PC-9 (cell line): ENCODE measurements at places on chromosomes 6 and 20.

- no peak for DNase-seq
These were observed 7.9 kb upstream of the COL12A1 start for GRCh38 chr6:75213732-75214131.

GRCh38 chr6:100506651-100507050, 41.9 kb upstream of the SIM1 start:
- DNase-seq, result no peak

- DNase-seq, result no peak
These were observed 67.5 kb downstream of the KCNQ5 start for GRCh38 chr6:72689107-72689954.

GRCh38 chr20:38630727-38631126, 29.1 kb downstream of the ARHGAP40 start:
- DNase-seq, result no peak

- DNase-seq, result no peak
These were observed 39.5 kb downstream of the NCR2 start for GRCh38 chr6:41374618-41375590.

DNA sequence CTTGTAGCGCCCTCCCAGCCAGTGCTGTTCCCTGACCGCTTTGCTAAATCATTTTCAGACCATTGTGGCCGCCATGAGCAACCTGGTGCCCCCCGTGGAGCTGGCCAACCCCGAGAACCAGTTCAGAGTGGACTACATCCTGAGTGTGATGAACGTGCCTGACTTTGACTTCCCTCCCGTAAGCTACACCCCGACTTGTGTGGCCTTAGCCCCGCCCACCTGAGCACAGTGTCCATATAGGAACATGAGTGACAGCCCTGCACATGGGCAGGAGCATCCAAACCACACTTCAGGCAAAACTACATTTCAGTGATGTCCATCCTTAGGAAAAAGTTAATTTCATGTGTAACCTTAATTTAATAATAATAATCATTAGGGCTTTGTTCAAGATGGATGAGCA, 51.1 kb downstream of the GNAS start:
- DNase-seq, result no peak

DNA sequence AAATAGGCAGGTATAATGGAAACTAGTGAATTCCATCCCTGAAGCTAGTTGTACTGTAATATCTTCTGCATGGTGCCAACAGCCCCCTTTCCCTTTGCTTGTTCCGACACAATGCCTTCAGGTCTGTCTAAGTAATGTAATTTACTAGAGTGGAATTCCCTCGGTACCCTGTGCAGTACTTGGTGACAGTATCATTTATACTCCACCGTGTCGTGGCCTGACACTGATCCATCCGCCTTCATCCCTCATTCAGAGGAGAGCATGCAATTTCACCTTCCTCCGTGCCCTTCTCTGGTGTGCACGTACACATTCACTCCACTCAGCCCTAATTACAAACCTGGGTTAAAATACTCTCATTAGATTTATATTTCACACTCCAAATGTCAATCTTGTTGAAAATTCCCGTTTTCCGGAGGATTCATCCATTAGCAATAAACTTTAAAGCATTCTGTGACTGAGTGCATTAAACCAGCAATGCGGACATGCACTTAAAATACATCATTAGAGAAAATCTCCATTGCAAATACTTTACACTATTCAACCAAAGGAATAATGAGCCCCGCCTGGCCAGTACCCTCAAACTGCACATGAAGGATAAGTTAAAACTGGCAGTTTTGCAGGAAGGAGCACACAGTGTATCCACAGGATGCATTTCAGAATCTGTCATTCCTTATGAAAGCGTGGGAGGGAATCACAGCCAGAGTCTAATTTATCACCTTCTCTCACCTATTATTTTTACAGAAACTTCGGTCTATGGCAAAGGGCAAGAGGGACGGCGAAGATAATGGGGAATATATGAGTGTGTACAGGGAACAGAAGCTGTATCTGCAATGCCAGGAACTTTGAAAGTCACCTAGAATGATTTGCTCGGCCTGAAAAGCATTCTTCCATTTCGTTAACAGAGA, 182.5 kb downstream of the GJA10 start:
- no peak for DNase-seq

DNA sequence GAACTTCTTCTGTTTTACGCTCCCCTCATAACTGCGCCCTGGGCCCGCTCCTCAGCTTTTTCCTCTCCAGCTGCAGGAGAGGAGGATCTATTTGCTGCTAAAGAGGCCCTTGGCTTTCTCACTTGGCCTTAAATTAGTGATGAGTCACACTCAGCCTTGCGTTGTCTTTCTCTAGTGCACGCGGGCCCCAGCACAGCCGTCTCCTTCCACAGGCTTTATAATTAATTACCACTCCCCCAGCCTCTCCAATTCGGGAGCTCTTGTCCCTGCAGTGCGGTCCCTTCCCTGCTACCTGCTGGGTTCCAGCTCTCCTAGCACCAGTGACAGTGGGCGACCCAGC, 25.2 kb downstream of the PACSIN1 start:
- no peak for DNase-seq

- no peak for DNase-seq
These were observed 174.2 kb upstream of the KCNG1 start for GRCh38 chr20:51196991-51197651.

- DNase-seq, result no peak
These were observed 3.7 kb upstream of the RFPL4B start for GRCh38 chr6:112343390-112343789.

GRCh38 chr6:52909131-52909530, 367 bp downstream of the GSTA3 start:
- no peak for DNase-seq

- DNase-seq, result no peak
These were observed 1.5 kb downstream of the LATS1 start for GRCh38 chr6:149716181-149716963.

DNA sequence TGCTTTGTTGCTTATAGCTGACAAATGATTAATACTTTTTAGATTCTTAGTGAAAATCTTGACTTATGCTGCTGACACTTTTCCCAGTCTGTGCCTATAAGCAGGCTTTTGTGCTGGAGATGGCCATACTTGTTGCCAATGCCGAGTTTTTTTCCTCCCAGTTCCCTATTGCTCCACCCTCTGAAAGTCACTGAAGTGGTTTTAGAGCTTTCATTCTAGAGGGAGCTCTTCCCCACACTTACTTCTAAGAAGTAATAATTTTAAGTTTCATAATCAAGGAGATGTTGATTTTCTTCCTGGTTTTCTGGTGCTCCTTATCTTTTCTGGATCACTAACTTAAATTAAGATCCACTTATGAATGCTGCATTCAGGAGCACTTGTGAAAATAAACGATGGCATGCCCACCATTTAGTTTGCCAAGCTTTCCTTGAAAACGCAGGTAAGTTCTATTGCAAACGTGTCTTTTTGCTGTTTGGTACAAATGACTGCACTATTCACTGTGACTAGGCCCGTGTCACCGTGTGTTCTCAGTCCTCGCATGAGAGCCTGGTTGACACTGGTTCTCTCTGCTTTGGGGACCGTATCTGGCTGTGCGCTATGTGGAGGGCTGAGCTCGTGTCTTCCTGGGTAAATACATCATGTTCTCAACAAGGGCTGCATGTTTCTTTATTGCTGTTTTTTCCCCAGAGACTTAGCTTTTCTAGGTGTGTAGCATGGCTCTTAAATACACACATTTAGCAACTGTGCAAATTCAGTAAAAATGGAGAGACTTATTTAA, 50.2 kb downstream of the GFRA4 start:
- DNase-seq, result no peak

- no peak for DNase-seq
These were observed 342.2 kb downstream of the CDH26 start for GRCh38 chr20:60300374-60300773.

DNA sequence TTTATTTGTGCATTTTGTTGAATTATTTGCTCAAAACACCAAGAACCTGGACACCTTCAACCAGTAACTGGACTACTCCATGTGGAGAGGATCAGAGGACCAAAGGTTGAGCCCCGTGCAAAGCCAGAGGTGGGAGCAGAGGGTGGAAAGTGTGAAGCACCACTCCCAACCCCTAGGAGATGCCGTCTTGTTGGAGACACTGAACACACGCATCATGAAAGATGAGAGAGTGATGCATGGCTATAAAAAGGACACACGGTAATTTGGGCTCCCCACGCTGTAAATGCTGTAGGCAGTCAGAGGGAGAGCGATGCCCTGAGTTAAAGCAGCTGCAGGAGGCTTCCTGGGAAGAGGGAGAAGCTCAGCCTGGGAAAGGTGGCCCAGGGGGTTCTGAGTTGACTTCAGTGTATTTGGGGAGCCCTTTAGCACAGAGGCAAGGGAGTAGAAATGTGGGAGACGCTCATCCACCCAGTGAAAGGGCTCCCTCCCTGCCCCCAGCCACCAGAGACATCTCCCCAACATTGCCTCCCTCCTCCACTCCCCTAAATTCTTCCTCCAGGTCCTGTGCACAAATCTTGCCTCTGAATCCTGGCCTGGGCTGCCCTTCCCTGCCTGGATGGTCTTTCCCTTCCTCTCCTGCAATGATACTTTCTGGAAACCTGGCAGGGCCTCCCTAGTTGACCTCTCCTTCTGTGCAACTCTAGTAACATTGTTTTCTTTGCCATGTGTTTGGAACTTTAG, 55.8 kb upstream of the IYD start:
- no peak for DNase-seq

DNA sequence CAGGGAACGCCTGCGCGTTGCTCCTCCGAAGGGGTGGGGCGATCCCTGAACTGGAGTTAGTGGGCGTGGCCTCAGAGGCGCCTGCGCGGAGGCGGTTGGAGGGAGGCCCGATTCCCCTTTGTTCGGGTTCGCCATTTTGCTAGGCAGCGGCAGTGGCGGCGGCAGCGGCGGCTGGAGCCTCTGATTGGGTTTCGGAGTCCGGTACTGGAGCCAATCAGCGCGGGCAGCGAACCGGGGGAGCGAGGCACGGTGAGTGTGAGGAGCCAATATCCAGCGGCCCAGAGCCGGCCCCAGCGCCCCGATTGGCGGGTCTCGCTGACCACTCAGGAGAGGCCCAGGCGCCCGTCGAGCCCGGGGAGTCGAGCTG, at the start of gene NFYA:
Gene NFYA, plus strand, starts transcription at position 139 of the 367 bp plus-strand sequence. CDS start 6,116 bp downstream, outside the sequence.
- DNase-seq, result no peak

- no peak for DNase-seq
These were observed 148.4 kb downstream of the TFAP2A start for GRCh38 chr6:10266462-10266861.

DNA sequence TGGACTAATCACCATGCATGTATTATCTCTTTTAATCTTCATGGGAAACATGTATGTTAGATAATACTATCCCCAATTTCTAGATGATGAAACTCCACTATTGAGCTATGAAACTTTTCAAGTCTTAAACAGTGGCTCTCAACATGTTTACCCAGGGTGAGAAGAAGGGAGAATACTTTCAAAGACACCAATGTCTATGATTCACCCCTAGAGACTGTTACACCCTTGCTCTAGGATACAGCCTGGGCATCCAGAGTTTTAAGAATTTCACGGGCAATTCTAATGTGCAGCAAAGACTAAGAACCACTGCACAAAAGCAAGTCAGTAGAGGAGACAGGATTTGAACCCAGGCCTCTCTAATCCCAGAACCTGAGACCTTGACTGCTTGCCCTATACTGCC, 47.8 kb downstream of the GFOD1 start:
- no peak for DNase-seq

DNA sequence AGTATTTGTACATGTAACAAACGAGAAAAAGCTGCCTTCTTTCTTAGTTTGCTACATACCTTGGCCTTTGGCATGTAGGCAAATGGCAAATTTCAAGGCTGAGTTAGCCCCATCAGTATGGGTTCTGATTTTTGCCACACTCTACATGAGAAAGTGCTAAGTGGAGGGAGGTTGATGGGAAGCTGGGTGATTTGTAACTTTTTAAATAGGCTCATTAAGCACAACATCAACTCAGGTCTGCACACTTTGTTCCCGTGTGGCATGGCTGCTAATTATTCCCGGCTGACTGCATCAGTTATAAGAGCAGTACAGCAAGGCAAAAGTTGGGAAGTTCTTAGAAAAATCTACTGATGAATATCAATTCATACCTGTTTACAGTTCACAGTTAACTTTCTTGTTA, 172.8 kb upstream of the MAP3K7 start:
- DNase-seq, result no peak

DNA sequence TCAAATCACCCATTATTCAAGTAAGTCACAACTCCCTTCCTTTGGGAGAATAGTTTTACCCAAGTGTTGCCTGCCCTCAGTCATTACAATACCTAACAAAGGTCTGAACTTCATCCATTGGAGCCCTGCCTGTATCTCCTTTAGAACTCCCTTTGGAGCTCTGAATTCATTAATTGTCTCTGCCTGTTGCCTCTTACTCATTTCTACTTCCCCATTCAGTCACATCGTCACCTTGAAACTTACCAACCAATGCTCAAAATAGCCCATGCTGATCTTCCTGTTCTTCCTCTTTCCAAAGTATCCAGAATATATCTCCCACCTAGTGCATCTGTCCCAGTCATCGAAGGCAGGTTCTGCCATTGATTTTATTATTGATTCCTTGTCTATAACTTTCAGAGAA, 120.7 kb upstream of the ADGRF1 start:
- DNase-seq, result no peak

DNA sequence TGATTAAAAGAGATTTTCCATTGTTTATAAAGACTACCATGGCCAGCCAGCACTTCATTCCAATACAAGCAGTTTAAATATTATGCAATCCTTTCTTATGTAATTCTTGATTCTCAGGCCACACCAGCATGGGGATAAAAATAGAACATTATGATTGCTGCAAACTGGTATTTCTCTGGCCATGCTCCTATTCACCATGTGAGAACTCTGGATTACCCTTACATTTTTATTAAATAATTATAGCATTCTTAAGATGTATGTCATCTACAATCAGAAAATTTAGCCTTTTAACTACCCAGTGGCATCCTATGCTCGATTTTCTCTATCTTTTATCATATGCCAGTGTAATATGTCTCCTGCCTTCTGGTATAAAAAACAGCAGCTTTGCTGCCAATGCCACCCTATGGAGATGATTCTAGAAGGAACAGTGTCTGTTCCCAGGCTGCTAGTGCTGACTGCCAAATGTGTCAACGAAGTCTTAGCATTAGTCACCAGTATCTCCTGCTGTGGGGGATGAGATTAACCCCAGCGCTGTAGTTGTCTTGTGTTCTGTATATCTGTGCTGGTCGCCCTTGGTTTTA, 501.4 kb downstream of the BCKDHB start:
- DNase-seq, result no peak

GRCh38 chr6:96925290-96925687, 761 bp downstream of the KLHL32 start:
- DNase-seq, result no peak

DNA sequence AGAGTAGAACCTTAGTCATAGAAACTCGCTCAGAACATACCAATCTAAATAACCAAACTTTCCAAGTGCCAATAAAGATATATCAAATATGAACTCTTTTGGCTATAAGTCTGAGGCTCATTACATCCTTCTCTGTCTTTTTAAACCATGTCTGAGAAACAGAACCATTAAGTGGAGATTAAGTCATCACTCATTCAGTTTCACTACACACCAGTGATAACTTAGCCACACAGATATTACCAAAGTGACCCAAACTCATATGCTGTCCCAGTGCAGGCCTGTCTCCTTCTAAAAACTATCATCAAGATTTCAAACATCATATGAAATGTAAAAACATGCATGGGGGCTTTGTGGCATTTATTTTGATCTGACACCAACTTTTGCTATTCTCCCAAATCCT, 12.0 kb downstream of the GCLC start:
- peak; percentile 26 for DNase-seq

GRCh38 chr20:2139250-2139649, 37.6 kb downstream of the STK35 start:
- DNase-seq, result no peak
